Glomerular endothelial cell (primary cell): ENCODE measurements at places on chromosomes 5 and 9. TPM values are rescaled to one million over a fixed set of nuclear protein-coding genes. Genes with fewer than 3 reads are reported as not detected.

DNA sequence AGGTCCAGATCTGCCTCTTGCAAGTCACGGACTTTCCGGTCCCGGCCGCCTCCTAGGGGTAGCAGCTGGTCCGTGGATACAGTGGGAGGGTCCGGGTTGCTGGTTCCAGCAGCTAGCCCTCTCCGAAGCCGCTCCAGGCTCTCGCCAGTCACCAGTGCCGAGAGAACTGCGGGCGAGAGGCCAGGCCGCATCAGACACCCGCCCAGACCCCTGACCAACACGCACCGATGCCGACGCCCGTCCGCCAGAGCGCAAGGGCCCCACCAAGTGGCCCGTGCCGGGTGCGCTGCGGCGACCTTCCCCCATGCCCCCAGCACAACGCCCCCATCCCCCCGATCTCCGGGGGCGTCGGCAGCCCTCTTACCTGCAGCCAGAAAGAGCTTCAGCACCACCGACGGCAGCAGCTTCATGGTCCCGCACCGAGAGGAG lies 470 bp downstream of the HBEGF start:
- DNase-seq = no peak

GRCh38 chr5:148125641-148126040 lies 42.7 kb upstream of the SPINK14 start:
- DNase-seq = no peak

DNA sequence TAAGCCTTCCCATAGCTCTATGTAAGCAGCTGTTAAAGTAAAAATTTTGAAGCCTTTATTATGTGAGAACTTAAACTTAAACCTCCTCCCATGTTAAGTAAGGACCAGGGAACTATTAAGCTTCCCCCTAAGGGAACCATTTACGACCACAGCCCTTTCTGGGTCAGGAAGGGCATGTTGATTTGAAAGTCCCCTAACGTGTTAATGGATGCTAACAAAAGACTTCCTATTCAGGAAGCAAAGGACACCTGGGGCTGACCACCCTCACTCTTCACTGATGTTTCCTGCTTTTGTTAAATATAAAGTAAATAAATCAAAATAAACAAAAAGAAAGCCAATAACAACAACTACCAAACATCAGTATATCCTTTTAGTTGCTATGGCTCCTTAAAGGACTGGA lies 170.6 kb upstream of the RFX3 start:
- DNase-seq = no peak

DNA sequence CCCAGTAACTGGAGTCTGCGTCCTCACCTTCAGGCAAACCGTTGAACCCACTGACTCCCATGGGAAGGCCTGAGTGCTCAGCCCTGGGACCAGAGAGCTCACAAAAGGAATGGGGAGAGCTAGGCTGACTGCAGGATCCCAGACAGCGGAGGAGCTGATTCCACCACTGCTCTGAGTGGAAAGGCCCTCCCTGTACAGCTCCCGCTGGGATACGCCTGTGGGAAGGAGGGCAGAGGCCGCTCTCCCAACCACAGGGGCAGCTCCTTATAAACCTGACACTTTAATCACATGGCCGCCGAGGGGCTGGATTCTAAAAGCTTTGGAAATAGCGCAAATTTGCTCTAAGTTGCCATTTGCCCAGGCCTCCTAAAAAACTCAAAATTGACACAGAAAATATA lies 37.1 kb downstream of the DBH start:
- no peak for DNase-seq

DNA sequence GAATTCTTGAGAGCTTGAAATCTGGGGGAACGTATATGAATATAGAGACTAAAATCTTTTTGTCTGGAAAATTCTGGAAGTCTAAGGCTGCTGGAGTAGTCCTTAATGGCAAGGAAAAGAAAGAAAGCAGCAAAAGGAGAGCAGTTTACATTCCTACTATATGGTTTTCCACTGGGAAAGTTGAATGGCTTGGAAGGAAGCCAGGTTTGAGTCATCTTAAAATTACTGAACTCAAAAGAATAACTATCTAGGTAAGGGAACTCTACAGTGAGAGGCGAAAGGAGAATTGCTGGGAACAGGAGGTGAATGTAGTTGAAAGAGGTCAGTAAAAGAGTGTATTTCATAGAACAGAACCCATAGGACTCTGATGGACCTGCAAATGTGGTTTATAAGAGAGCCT lies 258.1 kb upstream of the EDIL3 start:
- DNase-seq = no peak

GRCh38 chr5:95915999-95916686 lies 45.5 kb downstream of the ELL2 start:
- no peak for DNase-seq

DNA sequence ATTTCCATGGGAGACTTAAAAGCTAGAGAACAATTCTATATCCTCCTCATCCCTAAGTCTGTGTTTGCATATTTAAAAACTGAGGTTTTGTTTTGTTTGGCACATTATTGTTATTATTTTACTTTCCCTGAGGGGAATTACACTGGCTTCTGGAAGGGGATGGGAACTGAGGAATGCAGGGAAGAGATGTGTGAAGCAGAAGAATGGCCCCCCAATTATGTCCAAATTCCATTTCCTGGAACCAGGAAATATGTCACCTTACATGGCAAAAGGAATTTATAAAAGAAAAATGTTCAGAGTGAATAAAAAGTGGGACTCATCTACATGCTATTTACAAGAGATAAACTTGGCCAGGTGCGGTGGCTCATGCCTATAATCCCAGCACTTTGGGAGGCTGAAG lies 129.8 kb downstream of the MARCHF11 start:
- DNase-seq = no peak

DNA sequence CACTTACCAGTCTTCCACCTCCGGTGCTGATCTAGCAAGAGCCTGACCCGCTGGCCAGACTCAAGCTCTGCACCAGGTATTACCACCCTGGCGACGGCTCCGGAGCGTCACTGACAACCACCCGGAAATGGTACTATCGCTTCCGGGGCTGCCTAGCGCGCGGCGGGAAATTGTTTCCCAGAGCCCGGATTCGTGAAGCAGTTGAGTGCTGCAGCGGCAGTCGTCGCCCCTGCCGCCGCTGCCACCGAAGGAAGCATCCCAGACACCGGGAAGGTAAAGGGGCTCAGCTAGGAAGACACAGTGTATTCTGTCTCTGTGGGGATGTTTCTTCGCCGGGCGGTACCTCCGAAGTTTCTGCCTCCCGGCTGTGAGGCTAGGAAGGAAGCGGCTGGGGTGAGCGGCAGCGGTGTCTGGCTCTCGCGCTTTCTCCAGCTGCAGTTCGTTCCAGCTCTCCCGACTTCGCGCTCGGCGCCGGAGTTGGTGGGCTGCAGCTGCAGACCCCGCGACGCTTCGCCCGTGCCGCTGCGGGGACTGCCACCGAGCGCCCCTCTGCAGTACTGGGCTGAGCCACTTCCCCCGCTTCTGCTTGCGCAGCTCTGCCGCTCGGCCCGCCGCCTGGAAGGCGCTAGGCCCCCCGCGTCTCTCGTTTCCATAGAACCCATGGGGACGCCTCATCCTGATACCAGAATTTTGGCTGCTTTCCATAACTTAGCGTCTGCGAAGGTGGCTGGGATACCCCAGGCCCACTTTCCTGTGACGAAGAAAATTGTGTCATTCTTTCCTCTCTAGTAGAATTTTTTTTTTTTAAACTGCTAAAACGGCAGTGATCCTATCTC lies at the start of the genes KIAA0825 and SLF1:
TSS of gene KIAA0825 (minus strand) at position 112 of the 836 bp plus-strand sequence. CDS start 81,478 bp downstream, outside the sequence.
TSS of gene SLF1 (plus strand) at position 177 of the 836 bp plus-strand sequence. CDS start 10,142 bp downstream, outside the sequence.
- DNase-seq = no peak

GRCh38 chr5:159511570-159511969 lies 181.3 kb upstream of the IL12B start:
- DNase-seq = no peak

DNA sequence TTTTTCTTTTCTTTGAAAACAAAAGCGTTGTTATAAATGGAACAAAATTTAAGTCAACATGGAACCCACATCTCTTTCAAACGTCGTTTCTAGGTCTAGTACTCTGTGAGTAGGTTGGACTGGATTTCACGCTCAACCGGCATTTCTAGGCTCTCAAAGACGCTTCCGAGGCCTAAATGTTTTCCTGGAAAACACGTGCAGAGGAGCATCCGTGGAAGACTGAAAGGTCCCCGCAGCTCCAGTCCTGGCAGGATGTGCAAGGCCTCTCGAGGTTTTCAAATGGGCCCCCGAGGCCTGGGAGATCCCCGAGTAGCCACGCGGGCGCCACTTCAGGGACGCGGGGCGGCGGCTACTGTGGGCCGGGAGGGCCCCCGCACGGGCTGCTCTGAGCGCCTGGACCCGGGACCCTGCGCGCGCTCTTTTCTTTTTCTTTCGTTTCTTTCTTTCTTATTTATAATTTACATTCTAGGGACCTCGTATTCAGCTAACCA lies 4.2 kb upstream of the IRX2 start:
- DNase-seq = no peak

TAF11L5 gene
- total RNA-seq = not detected in 2 replicates

- DNase-seq = no peak
Observed at GRCh38 chr5:2902742-2903297, 151.3 kb upstream of the IRX2 start.

DNA sequence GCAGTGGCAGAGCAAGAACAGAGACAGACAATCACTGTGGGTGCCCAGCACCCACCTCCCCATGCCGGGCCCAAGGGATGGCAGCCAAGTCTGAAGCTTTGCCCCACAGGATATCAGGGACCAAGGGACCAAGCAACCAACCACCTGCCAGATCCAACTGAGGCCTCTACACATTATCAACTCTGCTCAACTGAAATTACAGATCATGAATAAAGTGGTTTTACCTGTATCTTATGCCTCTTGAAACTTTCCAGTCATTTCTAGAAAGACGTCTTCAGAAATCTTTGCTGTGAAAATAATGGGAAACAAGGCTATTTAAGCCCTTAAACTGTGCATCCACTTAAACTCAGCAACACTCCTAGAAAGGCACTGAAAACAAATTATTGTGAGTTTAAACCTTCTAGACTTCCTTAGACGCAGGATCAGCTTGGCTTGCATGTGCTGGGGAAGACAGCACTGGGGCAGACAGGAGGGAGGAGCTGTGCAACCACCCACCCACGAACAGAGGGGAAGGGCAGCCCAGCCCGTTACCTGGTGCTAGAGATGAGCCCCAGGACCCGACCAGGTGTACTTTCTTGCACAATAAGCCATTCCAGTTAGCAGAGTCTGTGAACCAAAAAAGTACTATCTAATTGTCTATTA lies 80.0 kb downstream of the SEMA4D start:
- no peak for DNase-seq

GABRB2 gene
- not detected in 2 replicates for total RNA-seq

- DNase-seq = no peak
Observed at GRCh38 chr5:61440596-61440995, 108.5 kb downstream of the ZSWIM6 start.

- DNase-seq = no peak
Observed at GRCh38 chr5:125189531-125189941, 443.1 kb upstream of the ZNF608 start.

GRCh38 chr5:175821790-175822211 lies 49.6 kb upstream of the CPLX2 start:
- no peak for DNase-seq

COL5A1 gene
- 185 and 366 TPM in 2 replicates for total RNA-seq

GRCh38 chr5:14983666-14984441 lies 112.3 kb upstream of the ANKH start:
- DNase-seq = no peak

DNA sequence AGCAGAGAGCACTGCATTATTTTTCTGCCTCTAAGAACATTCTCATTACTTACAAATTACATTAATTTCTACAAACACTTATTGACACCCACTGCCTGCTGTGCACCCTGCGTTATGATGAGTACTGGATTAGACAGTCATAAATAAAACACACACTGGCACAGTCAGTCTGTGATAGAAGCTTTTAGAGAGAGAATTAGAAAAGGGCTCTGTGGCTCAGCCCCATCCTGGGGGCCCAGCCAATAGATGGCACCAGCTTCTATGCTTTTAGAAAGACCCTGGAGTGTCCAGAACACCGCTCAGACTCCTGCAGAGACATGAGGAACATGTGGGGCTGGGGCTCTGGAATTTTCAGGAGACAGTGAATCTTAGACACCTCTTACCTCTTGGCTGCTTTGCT lies 61.0 kb upstream of the RAPGEF1 start:
- DNase-seq = no peak

- DNase-seq = no peak
Observed at GRCh38 chr9:85895685-85896084, 45.3 kb upstream of the NAA35 start.

NPR3 gene
- 0.70 and 2.9 TPM in 2 replicates for total RNA-seq

GRCh38 chr9:121946465-121946864 lies 146.6 kb downstream of the TTLL11 start:
- DNase-seq = no peak

IFNA2 gene
- total RNA-seq = not detected in 2 replicates

CDC20B gene
- total RNA-seq = 0.23 TPM in 1 of 2 replicates, not detected in the other

SPATA31A6 gene
- total RNA-seq = not detected in 2 replicates

FOXD1 gene
- 10.8 and 16.8 TPM in 2 replicates for total RNA-seq

GRCh38 chr9:19469271-19469670 lies 60.5 kb downstream of the ACER2 start:
- DNase-seq = no peak

DNA sequence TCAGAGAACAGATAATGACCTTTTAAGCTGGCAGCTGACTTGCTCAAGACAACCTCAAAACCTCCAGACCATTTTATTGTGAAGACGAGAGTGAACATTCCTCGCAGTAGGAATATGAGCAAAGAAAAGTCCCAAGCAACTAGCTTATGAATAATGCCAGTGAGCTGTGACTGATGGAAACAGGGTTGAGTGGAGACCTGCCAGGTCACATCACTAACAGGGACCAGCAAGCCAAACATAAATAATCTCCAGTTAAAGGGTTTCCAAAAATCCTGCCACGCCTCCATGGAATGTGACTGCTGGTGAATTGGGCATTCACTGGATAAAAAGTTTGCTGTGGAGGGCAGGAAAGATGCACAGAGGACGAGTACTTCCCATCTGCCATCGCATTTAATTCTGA lies 185.4 kb downstream of the CRB2 start:
- DNase-seq = no peak

HTR4 gene
- not detected in 2 replicates for total RNA-seq

RARS1 gene
- 91.1 and 91.2 TPM in 2 replicates for total RNA-seq

FOXD4 gene
- not detected in 2 replicates for total RNA-seq

SLC2A6 gene
- total RNA-seq = 70.5 and 73.8 TPM in 2 replicates

DNA sequence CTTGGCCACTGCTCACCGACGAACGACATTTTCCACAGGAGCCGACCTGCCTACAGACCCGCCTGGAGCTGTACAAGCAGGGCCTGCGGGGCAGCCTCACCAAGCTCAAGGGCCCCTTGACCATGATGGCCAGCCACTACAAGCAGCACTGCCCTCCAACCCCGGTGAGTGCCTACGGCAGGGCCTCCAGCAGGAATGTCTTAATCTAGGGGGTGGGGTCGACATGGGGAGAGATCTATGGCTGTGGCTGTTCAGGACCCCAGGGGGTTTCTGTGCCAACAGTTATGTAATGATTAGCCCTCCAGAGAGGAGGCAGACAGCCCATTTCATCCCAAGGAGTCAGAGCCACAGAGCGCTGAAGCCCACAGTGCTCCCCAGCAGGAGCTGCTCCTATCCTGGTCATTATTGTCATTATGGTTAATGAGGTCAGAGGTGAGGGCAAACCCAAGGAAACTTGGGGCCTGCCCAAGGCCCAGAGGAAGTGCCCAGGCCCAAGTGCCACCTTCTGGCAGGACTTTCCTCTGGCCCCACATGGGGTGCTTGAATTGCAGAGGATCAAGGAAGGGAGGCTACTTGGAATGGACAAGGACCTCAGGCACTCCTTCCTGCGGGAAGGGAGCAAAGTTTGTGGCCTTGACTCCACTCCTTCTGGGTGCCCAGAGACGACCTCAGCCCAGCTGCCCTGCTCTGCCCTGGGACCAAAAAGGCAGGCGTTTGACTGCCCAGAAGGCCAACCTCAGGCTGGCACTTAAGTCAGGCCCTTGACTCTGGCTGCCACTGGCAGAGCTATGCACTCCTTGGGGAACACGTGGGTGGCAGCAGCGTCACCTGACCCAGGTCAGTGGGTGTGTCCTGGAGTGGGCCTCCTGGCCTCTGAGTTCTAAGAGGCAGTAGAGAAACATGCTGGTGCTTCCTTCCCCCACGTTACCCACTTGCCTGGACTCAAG lies 1.5 kb downstream of the CSF2 start:
- no peak for DNase-seq
